ENCODE measurements at places on chromosomes 2 and 18.

DNA sequence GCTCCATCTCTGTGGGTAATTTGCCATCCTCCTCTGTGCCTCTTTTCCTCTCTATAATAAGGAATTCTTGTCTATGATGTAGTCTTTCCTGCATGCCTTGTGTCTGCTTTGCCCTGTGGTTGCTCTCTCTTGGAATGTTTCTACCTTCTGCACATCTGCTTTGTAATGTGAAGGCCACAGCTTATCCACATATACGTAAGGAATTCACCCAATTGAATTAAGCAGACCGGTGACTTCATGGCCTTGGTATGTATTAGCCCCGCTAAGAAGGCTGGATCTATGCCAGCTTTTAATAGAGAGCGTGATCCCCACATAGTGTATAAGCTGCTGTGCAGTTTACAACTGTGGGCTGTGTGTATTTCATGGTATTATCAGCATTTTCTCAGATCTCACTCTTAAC lies 274.7 kb downstream of the RNF144A start:
- DNase-seq, result peak; percentile 89

DNA sequence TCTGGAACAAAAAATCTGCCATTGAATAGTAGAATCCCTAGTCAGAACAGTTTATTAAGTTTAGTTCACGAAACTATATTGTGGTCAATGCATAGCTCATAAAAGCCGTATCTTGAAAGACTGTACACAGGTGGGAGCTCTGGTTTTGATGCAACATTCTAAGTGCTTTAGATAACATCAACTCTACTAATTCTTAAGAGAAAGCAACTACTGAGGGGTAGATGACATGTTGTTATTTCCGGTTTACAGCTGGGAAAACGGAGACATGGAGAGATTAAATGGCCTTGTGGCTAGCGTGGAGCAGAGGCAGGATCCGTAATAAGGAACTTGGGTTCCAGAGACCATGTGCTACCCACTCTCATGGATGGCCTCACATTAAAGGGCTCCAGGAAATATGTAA lies 4.2 kb upstream of the ITGA6 start:
- no peak for DNase-seq

- no peak for DNase-seq
Observed at GRCh38 chr2:98946855-98947254, 10.8 kb upstream of the CRACDL start.

DNA sequence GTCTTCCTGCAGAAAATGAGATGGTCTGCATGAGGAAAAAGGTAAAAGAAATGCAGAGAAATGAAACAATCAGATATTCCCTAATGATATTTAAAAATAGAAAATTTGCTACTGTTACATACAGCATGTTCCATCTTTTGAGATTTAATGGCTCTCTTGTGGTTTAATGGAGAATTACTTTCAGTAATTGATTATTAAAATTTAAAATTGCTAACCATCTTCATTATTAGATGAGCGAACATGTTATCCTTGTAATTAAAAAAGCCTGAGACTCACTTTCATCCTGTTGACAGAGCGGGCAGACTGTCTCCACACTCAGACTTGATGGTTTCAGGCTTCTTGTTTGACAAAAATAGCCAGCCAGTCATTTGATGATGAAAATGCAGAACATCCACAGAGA lies 171.0 kb downstream of the GRB14 start:
- DNase-seq, result no peak

DNA sequence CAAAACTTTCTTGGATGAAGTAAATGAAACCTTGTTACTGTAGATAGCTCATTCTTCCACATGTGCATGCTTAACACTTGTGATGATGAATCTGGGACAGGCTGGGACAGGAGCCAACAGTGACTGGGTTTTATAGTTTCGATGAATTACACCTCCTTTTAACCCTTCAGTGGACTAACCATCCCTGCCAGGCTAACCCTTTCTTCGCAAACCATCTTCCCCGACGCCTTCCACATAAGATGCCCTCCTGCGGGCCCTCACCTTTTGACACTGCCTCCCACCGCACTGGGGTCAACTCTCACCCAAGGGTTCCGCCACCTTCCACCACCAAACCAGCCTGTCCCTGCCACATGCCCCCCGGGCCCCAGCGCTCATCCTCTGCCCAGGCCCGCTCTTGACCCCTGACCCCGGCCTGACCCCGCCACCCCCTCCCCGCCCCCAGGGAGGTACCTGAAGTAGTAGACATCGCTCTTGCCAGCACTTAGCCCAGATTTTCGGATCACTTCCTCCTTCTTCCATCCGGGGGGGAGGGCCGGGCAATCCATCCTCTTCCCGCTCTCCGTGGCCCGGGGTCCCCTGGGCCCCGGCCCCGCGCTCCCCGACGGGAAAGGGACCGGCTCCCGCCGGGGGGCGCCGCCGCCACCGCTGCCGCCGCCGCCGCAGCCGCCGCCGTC lies 764 bp downstream of the MBD2 start:
- peak; percentile 83 for DNase-seq

GRCh38 chr2:106059416-106060065 lies 134.6 kb downstream of the UXS1 start:
- no peak for DNase-seq

DNA sequence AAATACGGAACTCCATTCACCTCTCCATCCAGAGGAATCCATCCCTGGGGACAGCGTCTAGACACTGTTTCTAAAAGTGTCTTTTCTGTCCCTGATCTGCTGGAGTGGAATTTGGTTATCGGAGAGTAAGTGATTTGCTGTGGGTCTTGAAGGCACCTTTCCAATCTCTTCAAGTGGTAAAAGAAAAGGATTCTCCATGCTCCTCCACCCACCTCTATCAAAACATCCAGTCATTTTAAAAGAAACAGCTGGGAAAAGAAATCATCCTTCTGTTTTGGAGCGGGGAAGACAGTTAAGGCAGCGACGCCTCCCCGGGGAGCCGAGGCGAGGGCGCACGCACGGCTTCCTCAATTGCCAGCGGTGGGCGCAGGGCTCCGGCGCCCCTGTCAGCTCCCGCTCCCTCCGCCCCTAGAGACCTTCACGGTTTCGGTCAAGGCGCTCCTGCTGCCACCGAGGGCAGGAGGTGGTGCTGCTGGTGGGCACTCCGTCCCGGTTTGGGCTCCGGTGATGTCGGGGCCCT lies 547 bp downstream of the SLC35F5 start:
- peak; percentile 40 for DNase-seq

GRCh38 chr2:20675701-20676352 lies 8.9 kb downstream of the GDF7 start:
- peak; percentile 5 for DNase-seq

DNA sequence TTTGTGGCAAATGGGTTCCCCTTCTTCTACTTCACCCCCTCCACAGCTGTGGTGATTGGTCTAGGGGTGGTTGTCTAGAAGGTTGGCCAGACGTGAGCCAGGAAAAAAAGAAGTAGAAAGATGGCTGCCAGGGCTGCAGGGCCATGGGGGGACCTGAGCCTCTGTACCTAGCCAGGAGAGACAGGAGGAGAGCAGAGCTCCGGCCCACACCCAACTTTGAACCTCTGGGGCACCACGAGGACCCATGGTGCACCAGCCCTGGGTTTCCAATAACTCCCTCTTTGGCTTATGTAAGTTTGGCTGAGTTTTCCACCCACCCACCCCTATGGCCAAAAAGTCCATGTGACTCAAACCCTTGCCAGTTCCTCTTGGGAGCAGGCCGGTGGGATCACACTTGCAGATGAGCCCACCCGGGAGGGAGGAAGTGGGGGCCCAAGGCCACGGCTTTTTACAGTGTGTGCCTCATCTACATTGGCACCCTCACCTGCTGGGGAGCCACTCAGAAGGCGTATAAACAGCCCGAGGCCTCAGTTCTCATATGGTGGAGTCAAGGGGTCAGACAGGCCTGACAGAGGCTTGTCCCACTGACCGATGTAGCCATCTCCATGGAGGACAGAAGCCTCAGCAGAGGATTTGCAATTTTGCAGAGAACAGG lies 293.1 kb upstream of the HDAC4 start:
- no peak for DNase-seq

DNA sequence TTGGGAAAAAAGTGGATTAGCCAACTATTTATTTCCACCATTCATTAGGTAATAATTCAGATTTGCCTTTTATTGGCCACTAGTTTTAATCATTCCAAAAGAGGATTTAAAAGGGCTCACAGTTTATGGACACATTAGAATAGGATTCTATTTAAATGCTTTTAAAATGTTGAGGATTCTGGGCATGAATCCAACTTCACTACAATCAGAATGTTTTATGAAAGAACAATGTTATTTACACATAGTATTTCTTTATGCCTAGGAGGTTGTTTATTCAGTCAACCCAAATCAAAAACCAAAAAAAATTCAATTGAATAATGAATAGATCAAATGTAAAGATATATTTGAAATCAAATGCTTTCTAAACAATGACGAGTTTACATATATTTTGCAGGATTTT lies 232.2 kb downstream of the GULP1 start:
- DNase-seq, result no peak

GRCh38 chr2:232941400-232941799 lies 71.3 kb downstream of the SNORC start:
- no peak for DNase-seq
